Suprapubic skin (tissue), 4 donors: ENCODE measurements at places on chromosomes 2 and 18. TPM values are rescaled to one million over a fixed set of nuclear protein-coding genes. Genes with fewer than 3 reads are reported as not detected.

- no peak overlapping the region for H3K4me3 ChIP-seq
- no peak overlapping the region for H3K27ac ChIP-seq
- peaks cover 15% of the 10 kb centered on the region for H3K36me3 ChIP-seq
- no peaks in the 10 kb centered on the region for H3K4me1 ChIP-seq
- no peak for DNase-seq
- H3K27me3 ChIP-seq: no peaks in the 10 kb centered on the region
Observed at GRCh38 chr2:186629250-186629996, 39.6 kb downstream of the ITGAV start.

GRCh38 chr2:61554604-61555003, 16.4 kb upstream of the XPO1 start:
- H3K4me3 ChIP-seq: no peak overlapping the region
- H3K27me3 ChIP-seq: no peaks in the 10 kb centered on the region
- H3K4me1 ChIP-seq: no peaks in the 10 kb centered on the region
- H3K36me3 ChIP-seq: no peaks in the 10 kb centered on the region
- DNase-seq: no peak

DNA sequence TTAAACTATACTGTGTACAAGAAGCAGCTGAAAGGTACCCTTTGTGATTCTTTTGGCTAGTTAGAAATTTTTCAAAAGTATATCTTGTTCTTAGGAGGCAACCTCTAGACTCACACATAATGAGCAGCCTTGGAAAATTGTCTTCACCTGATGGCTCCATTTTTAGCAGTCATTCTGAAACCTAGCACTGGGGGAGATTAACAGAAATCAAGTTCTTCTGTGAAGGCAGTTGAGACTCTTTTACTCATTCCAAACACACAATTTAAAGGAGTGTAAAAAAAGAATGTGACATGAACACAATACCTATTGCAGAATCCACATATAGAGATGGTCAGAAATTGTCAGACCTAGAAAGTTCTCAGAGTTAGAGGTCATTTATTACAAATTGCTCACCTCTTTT, 197.7 kb downstream of the UBE2E3 start:
- H3K27me3 ChIP-seq: no peaks in the 10 kb centered on the region
- H3K36me3 ChIP-seq: no peaks in the 10 kb centered on the region
- no peak for DNase-seq
- H3K27ac ChIP-seq: no peak overlapping the region

GRCh38 chr2:31112544-31112943, 25.7 kb downstream of the GALNT14 start:
- no peak for DNase-seq
- no peaks in the 10 kb centered on the region for H3K36me3 ChIP-seq
- no peak overlapping the region for H3K27ac ChIP-seq
- no peaks in the 10 kb centered on the region for H3K27me3 ChIP-seq
- no peaks in the 10 kb centered on the region for H3K4me1 ChIP-seq

DNA sequence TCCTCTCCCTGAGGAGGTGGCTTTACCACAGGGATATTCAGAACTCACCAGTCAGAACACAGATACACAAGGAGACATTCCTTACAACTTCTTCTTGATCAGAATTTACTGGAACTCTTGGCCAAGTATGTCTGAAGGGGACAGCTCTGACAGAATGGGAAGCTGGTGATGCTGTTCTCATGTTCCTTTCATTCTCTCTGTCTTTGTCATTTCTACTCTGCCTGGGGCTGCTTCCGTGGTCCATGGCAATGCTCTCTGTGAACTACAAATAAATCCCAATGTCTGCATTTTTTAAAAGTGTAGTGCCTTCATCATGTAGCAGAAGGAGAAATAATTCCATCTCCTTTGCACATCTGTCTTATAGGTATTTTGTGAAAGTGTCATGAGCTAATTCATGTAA, 730.3 kb downstream of the CNTNAP5 start:
- no peak for DNase-seq
- no peak overlapping the region for H3K27ac ChIP-seq
- H3K36me3 ChIP-seq: no peaks in the 10 kb centered on the region
- H3K27me3 ChIP-seq: no peaks in the 10 kb centered on the region
- H3K4me1 ChIP-seq: no peaks in the 10 kb centered on the region

GRCh38 chr18:77608807-77609206, 359.2 kb downstream of the GALR1 start:
- no peaks in the 10 kb centered on the region for H3K4me1 ChIP-seq
- no peak overlapping the region for H3K27ac ChIP-seq
- H3K4me3 ChIP-seq: no peak overlapping the region

GRCh38 chr2:237351796-237352195, 62.2 kb downstream of the COL6A3 start:
- H3K4me1 ChIP-seq: peaks cover 44% of the 10 kb centered on the region
- peaks cover 17% of the 10 kb centered on the region for H3K36me3 ChIP-seq
- no peak for DNase-seq
- H3K27me3 ChIP-seq: no peaks in the 10 kb centered on the region
- no peak overlapping the region for H3K27ac ChIP-seq
- no peak overlapping the region for H3K4me3 ChIP-seq

Gene ATP6V1C2
- total RNA-seq: 1,335 TPM

GRCh38 chr2:207869784-207870778, 100.4 kb upstream of the FZD5 start:
- no peak overlapping the region for H3K27ac ChIP-seq
- H3K4me3 ChIP-seq: no peak overlapping the region
- DNase-seq: no peak
- no peaks in the 10 kb centered on the region for H3K27me3 ChIP-seq

Gene NOL4
- not detected for total RNA-seq

Gene SERPINB11
- total RNA-seq: not detected

Gene HOXD8
- total RNA-seq: 2.2 TPM

- peaks cover 8% of the 10 kb centered on the region for H3K4me1 ChIP-seq
- peak; percentile 11 for DNase-seq
- H3K27ac ChIP-seq: no peak overlapping the region
- no peak overlapping the region for H3K4me3 ChIP-seq
- peaks cover 90% of the 10 kb centered on the region for H3K36me3 ChIP-seq
Observed at GRCh38 chr2:121345101-121345500, 60.1 kb upstream of the TFCP2L1 start.

DNA sequence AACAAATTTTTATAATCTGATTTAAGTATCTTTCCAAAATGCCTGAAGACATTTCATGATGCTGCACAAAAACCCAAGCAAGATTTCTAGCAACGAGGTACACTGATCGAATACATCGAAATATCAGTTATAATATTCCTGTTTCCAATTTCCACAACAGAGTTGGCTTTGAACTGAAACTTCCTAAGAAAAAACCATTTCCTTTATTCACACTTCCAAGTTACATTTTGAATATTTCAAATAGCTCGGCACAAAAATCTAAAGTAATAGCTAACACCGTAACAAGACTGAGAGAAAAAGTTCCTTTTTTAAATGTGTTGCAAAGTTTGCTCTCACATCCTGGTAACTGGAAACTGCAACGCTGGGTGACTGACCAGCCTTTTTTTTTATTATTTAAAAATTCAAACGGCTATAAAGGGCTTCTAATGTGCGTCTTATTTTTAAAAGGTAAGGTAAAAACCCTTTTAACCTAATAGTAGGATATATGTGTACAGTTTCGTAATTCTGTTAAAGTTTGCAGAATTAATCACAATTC, 1.7 kb downstream of the HNRNPLL start:
- no peak for DNase-seq
- peaks cover 59% of the 10 kb centered on the region for H3K4me1 ChIP-seq
- H3K36me3 ChIP-seq: no peaks in the 10 kb centered on the region

- no peak overlapping the region for H3K27ac ChIP-seq
- peaks cover 58% of the 10 kb centered on the region for H3K36me3 ChIP-seq
- DNase-seq: peak; percentile 58
- H3K4me1 ChIP-seq: peaks cover 31% of the 10 kb centered on the region
Observed at GRCh38 chr2:96734880-96735583, 4.8 kb downstream of the LMAN2L start.

- H3K4me3 ChIP-seq: peak overlapping the region; percentile 92
- H3K4me1 ChIP-seq: peaks cover 39% of the 10 kb centered on the region
- DNase-seq: peak; percentile 44
- H3K27me3 ChIP-seq: no peaks in the 10 kb centered on the region
Observed at GRCh38 chr2:70992945-70993853, 1.5 kb downstream of the TEX261 start.

DNA sequence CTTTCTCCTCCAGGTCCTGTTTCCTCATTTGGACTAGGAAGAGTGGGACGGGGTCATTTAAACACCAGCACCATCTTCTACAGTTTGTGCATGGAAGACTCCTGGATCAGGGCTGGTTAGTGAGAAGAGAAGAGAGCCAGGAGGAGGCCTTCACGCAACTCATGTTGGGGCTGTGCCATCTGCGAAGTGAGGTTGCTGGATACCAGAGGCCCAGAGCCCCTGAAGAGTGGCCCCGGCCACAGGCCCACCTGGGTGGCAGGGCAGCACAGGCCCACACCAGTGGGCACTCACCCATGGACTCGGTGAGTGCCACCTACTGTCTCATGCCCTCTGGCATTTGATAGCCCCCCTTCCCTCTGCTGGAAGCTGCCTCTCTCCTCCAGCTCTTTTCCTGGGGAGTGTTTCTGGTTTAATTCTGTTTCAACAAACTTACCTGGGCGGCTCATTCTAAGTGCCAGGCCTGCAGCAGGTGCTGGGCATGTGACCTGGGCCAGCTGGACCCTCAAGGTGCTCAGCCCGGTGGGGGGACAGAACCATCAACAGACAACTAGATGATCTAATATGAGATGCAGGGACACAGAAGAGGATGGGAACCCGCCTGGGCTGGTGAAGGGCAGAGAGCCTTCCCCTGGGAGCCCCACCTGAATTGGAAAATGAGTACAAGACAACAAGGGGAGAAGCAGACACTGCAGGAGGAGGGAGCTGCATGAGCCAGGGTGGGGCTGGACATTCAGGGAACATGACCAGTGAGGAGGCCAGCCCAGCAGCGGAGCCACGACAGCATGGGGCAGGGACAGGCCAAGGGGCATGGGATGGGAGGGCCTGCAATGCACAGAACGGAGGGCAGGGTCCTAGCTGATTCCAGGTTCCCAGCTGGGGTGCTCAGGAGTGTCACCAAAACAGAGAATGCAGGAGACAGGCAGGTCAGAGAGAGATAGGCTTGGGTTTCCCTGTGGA, 70.6 kb downstream of the MARCO start:
- peak; percentile 72 for DNase-seq
- no peaks in the 10 kb centered on the region for H3K4me1 ChIP-seq
- peaks cover 38% of the 10 kb centered on the region for H3K27me3 ChIP-seq
- H3K4me3 ChIP-seq: no peak overlapping the region

DNA sequence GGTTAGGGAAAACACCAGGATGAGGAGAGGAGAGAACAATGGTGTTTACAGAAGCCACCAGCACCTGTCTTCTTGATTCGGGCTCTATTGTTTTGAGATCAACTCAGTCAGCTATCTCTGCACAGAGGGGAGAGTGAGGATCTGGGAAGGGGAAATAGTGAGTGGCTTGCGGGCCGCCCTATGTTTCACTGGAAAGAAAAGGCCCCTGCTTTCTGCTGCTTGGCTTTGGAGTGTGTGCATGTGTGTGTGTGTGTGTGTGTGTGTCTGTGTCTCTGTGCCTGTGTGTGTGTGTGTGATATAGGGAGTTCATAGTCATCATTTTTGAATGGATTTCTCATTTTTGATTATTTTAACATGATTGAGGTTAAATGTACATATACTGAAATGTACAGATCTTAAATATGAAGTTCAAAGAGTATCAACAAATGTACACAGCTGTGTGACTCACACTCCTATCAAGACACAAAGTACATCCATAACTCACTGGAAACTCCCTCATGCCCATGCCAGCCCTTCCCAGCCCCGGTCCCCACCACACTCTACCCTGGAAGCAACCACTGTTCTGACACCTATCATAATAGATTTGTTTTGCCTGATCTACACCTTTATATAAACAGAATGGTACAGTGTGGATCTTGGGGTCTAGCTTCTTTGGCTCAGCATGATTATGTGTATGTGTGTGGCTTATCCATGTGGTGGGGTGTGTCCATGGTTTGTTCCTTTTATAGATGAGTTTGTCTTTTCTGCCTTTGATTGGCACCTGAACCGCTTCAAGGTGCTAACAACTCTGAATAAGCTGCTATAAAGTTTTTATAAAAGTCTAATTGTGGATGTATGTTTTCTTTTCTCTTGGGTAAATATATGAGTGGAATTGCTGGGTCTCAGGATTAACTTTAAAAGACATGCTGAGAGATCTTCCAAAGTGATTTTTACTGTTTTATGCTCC, 258.3 kb downstream of the SETBP1 start:
- H3K36me3 ChIP-seq: no peaks in the 10 kb centered on the region
- H3K27ac ChIP-seq: no peak overlapping the region
- DNase-seq: no peak
- peaks cover 3% of the 10 kb centered on the region for H3K4me1 ChIP-seq
- no peak overlapping the region for H3K4me3 ChIP-seq

Gene COA5
- total RNA-seq: 42.7 TPM

DNA sequence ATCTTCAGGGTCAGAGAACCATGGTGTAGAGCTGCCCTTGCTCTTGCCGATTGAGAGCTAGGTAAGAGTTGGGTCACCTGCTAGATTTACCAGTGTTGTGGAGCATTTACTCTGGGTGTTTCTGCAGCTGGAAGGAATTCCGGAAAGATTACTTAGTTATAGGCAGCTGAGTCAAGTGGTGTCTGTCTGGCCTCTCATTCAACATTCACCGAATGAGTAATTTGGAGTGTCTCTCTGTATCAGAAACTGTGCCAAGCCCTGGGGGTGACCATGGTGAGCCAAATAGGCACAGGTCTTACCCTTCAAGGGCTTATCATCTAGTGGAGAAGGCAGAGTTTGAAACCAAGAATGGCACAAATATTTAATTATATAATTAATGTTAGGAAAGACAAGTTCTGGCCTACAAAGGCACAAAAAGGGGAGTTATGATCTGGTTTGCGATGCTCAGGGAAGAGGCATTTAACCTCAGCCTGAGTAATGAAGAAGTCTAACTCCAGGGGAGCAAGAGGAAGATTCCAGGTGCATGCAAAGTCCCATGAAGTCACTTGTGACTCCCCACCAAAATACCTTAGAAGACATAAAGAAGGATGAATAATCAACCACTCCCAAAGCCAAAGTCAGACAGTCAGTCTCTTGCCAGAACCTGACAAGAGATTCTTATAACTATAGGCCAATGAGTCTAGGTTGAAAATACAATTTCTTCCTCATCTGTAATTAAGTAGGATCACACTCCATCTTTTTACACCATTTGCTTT, 12.5 kb downstream of the SETBP1 start:
- peaks cover 33% of the 10 kb centered on the region for H3K4me1 ChIP-seq
- DNase-seq: no peak
- no peak overlapping the region for H3K4me3 ChIP-seq
- no peaks in the 10 kb centered on the region for H3K27me3 ChIP-seq
- H3K36me3 ChIP-seq: no peaks in the 10 kb centered on the region

GRCh38 chr2:111239107-111239506, 118.4 kb downstream of the BCL2L11 start:
- no peaks in the 10 kb centered on the region for H3K27me3 ChIP-seq
- DNase-seq: no peak
- H3K27ac ChIP-seq: no peak overlapping the region
- H3K4me1 ChIP-seq: peaks cover 20% of the 10 kb centered on the region
- no peaks in the 10 kb centered on the region for H3K36me3 ChIP-seq

Gene PJVK
- total RNA-seq: 1.7 TPM

GRCh38 chr2:112904883-112905282, 6.1 kb upstream of the IL37 start:
- no peak overlapping the region for H3K27ac ChIP-seq
- H3K36me3 ChIP-seq: no peaks in the 10 kb centered on the region
- no peaks in the 10 kb centered on the region for H3K4me1 ChIP-seq
- H3K27me3 ChIP-seq: no peaks in the 10 kb centered on the region
- DNase-seq: no peak
- no peak overlapping the region for H3K4me3 ChIP-seq

Gene SH2D6
- not detected for total RNA-seq

Gene IL36A
- total RNA-seq: not detected

GRCh38 chr2:5869936-5870335, 177.8 kb downstream of the SOX11 start:
- H3K4me1 ChIP-seq: no peaks in the 10 kb centered on the region
- no peak overlapping the region for H3K4me3 ChIP-seq
- no peaks in the 10 kb centered on the region for H3K27me3 ChIP-seq
- no peak overlapping the region for H3K27ac ChIP-seq
- DNase-seq: no peak

Gene MAP4K3
- total RNA-seq: 42.2 TPM
